Activated T-cell treated with anti-CD3 and anti-CD28 coated beads, Interleukin-2, amount 50 U/mL, for 72 hours (primary cell): ENCODE measurements at places on chromosomes 3 and 15.

- DNase-seq, result no peak
Measured at GRCh38 chr3:16171009-16171408, 3.5 kb upstream of the GALNT15 start.

GRCh38 chr3:42756681-42757213, 16.3 kb downstream of the CCDC13 start:
- DNase-seq, result no peak

DNA sequence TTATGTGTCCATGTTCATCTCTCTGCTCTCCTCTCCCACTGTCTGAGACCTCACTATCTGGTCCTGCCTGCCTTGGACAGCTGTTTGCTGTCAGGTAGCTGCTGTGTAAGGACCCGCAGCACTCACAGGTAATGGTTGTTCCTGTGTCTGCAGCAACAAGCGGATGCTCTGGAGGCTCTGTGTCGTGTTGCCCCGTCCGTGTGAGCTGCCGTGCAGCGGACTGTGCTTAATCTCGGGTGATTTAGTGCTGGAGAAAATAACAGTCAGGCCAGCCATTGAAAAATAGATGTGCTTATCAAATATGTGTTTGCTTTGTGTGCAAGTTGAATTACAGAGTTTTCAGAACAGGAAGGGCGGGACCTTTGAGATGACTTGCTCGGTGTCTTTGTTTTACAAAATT, 121.4 kb downstream of the GABRG3 start:
- DNase-seq, result no peak

- no peak for DNase-seq
Measured at GRCh38 chr3:178964551-178964950, 107.1 kb downstream of the ZMAT3 start.

GRCh38 chr3:154240235-154240634, 84.1 kb downstream of the DHX36 start:
- DNase-seq, result no peak

DNA sequence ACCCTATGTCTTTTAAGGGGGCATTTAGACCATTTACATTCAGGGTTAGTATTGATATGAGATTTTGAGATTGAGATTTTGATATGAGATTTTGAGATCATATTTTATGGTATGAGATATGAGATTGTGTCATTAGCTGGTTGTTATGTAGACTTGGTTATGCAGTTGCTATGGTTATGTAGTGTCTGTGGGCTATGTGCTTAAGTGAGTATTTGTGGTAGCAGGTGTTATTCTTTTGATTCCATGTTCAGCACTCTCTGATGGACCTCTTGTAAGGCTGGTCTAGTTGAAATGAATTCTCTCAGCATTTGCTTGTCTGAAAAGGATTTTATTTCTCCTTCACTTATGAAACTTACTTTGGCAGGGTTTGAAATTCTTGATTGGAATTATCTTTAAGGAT, 225.4 kb downstream of the SATB1 start:
- DNase-seq, result no peak

DNA sequence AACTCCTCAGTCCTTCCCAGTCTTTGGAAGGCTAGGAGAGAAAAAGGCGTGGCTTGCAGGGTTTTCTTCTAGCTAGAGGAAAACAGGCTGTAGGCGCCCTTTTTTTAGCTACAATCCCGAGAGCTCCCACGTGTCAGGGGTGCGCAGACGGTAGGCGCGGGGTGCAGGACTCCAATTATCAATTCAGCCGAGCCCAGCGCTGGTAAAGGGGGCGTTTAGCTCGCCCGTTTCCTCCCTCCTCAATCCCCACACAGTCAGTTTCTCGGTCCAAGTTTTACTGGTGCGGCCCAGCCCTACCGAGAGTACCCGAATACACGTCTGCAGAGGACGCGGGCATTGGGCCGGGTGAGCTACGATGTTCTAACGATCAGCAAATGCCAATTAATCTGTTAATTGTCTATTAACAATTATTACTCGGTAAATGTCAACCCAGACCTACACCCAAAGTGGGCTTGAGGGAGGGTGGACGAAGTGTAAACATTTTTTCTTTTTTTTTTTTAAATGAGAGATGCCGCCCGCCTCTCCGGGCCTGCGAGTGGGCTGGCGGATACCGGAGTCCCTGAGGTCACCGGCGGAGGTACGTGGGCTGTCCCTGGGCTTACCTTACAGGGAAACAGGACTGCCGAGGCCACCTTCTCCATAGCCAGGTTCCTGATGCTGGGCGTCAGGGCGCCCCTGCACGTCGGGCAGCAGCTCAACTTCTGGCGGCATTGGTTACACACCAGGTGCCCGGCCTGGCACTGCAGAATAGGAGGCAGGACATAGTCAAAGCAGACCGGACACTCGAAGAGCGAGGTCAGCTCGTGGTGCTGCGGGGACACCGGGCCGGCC, 923 bp downstream of the SIAH2 start:
- peak; percentile 46 for DNase-seq
